ENCODE measurements at places on chromosomes 6 and 20. TPM values are rescaled to one million over a fixed set of nuclear protein-coding genes. Genes with fewer than 3 reads are reported as not detected.

Gene VARS2
- total RNA-seq, result 33.2 TPM

- DNase-seq, result no peak
These were observed 1.0 kb downstream of the NSFL1C start for GRCh38 chr20:1465470-1466210.

Gene HTR1E
- not detected for total RNA-seq

- DNase-seq, result no peak
These were observed 75.8 kb downstream of the MYB start for GRCh38 chr6:135256866-135257265.

Gene IRF4
- 12.1 TPM for total RNA-seq

- no peak for DNase-seq
These were observed 62.6 kb downstream of the GINS1 start for GRCh38 chr20:25470045-25470444.

Gene ADGRB3
- total RNA-seq, result 6.7 TPM

DNA sequence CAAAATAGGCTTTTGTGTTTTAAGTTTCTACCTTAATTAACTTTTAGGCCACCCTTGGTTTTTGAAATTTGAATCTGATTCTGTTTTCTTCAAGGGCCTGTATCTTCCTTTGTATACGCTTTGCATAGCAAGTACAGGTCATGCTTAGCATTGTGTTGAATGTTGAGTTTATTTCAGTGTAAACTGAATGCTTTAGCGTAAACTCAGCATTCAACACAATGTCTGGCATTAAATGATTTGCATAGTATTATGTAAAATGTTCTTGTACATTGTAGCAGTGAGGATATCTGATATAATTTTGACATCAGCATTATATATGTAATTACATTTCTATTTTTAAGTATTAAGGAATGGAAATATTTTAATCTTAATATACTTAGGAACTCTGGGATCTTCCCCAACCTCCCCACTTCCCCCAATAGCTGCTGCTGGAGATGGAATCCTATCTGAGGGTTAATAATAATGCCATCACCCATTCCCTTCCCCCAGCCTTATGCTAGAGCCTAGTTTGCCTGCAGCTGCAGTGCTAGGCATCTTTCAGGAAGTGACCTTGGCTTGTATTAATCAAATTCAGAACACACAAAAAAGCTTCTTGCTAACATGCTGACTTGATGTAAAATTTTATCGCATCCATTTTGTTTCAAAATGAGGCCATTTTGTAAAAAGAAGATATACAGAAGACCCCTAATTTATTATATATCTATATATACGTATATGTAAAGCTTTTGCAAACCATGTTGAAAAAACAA is 73.1 kb downstream of the NCOA3 start:
- DNase-seq, result no peak

- no peak for DNase-seq
These were observed 3.2 kb downstream of the SLC22A23 start for GRCh38 chr6:3453413-3454272.

- no peak for DNase-seq
These were observed 74.2 kb downstream of the CD164 start for GRCh38 chr6:109308018-109308492.

- no peak for DNase-seq
These were observed 10.7 kb downstream of the ZNF165 start for GRCh38 chr6:28090917-28091586.

Gene BCAS1
- total RNA-seq, result 67.2 TPM

DNA sequence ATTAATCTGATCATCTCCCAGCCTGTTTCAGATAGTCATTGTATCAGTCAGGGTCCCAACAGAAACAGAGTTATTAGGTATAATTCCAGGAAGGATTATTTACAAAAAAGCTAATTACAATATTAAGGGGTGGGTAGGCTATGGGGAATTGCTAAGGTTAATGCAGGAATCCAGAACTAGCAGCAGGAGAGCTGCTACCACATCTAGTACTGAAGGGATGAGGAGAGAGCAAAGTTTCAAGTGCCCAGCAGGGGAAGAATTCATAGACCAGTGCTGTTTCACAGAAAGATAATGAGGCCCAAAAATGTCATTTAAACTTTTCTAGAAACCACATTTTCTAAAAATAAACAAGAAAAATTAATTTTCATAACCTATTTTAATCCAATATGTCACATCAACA is 284.2 kb downstream of the HACE1 start:
- no peak for DNase-seq

DNA sequence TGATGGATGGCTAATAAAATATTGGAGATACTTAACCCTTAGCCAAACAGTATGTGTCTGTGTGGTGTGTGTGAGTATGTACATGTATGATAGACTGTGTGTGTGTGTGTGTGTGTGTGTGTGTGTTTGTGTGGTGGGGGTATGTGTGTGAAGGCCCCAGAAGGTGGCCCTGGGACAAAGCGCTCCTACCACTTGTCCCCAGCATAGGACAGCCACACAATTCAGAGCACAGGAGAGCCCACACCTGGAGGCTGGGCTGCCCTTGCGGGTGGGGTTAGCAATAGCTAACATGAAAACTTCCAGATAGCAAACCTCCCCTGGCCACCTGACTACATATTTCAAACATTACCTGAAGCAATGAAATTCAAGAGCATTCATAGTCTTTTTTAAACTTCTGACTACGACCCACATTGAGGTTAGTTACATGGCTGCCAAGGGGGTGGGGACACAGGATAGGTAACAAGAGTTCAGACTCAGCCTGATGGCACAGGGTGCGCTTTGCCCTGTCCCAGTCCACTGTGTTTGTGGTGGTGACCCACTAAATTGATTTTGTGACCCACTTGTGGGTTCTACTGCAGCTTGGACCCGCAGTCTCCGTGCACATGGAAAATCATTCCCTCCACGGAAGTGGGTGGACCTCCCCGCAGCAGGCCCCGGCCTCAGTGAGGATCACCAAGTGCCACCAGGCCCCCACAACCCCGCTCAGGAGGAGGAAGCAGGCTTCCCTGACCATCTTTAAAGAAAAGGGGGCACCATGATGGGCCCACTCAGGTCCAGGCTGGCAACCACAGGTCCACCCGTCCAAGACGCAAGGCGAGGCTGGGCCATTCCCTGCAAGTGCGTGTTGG is 34.8 kb downstream of the ZC3H12D start:
- no peak for DNase-seq

- no peak for DNase-seq
These were observed 44.3 kb downstream of the TM9SF4 start for GRCh38 chr20:32153771-32154170.

Gene RAD21L1
- total RNA-seq, result not detected

GRCh38 chr6:125346201-125346925 is 44.6 kb upstream of the HDDC2 start:
- no peak for DNase-seq

- no peak for DNase-seq
These were observed 56.1 kb downstream of the GJA1 start for GRCh38 chr6:121491576-121491975.

GRCh38 chr6:153334121-153334520 is 203.0 kb upstream of the RGS17 start:
- no peak for DNase-seq

- no peak for DNase-seq
These were observed 1028.3 kb upstream of the EYS start for GRCh38 chr6:66735106-66735890.

DNA sequence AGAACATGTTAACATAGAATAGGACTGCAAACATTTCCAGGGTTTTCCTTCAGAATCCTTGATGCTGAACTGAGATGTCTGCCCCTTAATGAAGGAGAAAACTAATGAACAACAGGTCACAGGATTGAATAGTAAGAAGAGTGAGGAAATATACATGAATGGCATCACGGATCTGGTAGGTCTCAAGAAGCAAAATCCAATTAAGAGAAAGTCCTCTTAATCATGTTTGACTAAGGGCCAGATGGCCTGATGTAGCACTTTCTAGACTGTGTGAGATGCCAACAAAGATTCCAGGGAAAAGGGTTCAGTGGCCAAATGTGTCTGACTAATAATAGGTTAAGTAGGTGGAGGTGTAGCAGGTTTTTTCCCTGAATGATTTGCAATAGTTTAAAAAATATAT is 13.7 kb upstream of the SHPRH start:
- no peak for DNase-seq

Gene NR2E1
- total RNA-seq, result 0.18 TPM

Gene OR12D3
- total RNA-seq, result not detected

DNA sequence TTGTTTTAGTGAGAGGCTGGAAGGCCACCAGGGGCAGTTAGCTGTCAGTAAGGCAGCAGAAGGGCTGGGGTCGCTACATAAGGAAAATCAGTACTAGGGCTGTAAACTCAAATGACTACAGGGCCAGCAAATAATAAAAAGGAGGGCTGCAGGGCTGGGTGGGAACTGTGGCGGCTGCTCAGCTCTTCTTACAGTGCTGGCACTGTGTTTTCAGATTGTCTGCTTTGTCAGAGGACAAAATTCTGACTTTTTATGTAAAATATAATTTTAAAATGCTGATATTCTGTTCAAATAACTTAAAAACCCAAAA is 23.2 kb downstream of the HLA-A start:
- DNase-seq, result no peak

Gene ERVFRD-1
- 0.18 TPM for total RNA-seq

Gene LRRC73
- 0.57 TPM for total RNA-seq

DNA sequence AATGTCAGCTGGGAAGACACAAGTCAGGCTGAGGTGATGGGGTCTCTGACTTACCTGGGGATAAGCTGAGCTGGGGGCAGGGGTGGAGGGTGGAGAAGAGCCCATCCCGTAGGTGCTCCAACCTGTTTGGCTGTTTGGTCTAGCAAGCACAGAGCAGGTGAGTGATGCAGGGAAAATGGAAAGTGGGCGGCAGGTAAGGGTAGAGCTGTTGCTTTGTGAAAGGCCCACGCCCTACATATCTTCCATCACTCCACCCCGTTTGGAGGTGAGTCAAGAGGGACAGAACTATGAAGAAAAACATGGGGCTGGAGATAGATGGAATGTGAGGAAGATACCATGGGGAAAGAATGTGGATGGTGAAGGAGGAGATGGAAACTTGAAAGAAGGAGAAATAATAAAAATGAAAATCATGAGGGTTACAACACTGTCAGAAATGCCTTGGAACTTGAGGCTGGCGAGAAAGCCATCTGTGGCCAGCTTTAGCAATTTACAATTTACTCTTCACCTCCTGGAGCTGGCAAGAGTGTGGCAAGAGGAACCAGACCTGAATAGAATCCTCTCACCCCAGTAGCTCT is 1.3 kb downstream of the LY6G6C start:
- no peak for DNase-seq

GRCh38 chr6:37429352-37429750 is 3.7 kb upstream of the CMTR1 start:
- no peak for DNase-seq

Gene REM1
- total RNA-seq, result 8.6 TPM

DNA sequence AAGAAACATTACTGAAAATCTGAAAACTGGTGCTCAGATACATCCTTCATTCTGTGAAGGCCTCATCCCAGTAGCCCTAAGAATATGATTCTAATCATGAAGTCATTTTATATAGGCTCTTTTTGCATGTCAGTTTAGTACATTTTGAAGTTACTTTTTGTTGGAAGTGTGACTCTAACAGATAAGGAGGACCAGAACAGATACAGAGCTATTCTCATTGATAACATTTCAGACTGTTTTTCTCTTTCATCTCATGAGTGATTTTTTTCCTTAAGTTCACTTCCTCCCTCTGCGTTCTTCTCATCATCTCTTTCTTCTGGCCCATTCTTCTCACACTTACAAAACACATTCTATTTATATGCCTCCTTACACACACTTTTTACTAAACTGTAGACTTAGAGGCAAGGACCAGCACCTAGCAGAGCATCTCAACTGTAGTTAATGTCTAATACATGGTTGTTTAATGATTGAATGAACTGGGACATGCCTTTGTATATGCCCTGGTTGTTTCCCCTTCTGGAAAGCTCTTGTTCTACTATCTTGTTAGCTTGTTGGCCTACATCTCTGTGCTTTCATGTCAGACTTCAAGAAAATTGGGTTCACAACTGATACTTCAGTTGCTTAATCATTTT is 8.7 kb downstream of the CTNNBL1 start:
- no peak for DNase-seq

DNA sequence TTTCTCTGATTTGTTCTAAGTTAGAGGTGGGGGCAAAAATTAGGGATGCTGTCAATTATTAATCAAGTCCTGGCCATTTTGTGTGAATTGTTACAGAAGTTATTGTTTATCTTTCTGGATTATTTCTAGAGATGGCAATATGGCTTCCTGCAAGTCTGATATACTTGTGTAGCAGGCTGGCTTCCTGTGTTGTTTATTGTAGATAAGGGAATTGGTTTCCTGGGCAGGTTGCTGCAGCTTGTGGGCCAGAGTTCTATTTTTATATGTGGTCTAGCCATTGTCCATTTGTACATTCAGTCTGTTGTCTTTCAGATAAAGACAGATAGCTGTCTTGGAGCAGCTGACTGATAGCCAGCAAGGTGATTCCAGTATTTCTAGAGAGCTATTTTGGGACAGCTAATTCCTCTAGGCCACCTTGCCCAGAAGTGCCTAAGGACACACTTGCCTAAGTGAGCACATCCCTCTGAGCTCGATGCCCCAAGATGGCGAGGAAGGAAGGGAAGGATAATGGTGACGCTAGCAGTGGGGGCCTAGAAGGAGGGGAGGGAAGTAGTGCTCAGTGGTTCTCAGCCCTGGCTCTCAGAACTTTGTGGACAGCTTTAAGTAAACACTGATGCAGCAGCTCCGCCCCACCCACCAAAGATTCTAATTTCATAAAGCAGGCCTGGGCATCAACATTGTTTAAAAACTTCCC is 25.5 kb downstream of the DDO start:
- no peak for DNase-seq

- DNase-seq, result no peak
These were observed 11.5 kb downstream of the BPI start for GRCh38 chr20:38315290-38315966.

DNA sequence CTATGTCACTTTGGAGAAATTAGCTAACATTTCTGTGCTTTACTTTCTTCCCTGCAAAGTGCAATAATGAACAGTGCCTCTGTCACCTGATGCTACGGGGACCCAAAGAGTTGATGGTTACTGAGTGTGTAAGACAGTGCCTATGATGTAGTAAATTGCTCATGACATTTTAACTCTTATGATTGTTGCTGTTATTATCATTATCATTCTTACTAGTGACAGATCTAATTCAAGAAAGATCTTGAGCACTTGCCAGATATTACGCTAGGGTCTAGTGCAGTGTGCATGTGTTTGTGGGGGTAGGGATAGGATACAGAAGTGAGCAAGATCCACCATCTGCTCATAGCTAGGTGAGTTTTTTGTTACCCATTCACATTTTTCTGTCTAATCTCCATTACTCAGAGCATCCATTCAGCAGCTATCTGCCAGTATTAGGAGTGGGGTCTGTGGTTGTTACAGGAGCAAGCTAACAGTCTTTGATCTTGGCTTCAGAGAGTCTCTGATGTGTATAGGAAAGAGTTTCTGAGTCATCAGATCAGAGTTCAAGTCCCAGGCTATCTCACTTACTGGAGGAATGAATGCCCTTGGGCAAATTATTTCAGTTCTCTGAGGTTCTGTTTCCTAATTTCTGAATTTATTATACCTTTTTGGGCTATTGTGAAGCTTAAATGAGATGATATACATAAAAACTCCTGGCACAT is 33.1 kb upstream of the DAAM2 start:
- DNase-seq, result no peak

DNA sequence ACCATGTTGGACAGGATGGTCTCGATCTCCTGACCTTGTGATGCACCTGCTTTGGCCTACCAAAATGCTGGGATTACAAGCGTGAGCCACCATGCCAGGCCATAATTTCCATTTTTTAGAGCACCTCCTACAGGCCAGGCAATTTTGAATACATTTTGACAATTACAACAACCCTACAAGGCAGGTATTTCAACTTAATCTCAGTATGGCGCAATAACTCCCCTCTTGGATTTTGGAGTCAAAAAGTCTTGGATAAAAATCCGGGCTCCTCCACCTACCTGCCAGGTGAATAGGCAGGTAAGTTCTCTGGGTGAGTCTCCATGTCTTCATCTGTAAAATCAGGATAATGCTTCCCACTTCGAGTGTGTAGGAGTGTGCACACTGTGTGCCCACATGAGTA is 39.5 kb upstream of the TFAP2C start:
- no peak for DNase-seq

All from ureter (tissue), 1 donor.